ENCODE measurements at places on chromosomes 1 and 21. TPM values are rescaled to one million over a fixed set of nuclear protein-coding genes. Genes with fewer than 3 reads are reported as not detected.

KPRP gene
- total RNA-seq, result not detected

ORC1 gene
- total RNA-seq, result not detected

SELP gene
- 40.0 TPM for total RNA-seq

RAD54L gene
- not detected for total RNA-seq

KRTAP7-1 gene
- total RNA-seq, result not detected

FLVCR1 gene
- total RNA-seq, result 5.7 TPM

TOR3A gene
- total RNA-seq, result 109 TPM

HPCAL4 gene
- total RNA-seq, result not detected
